ENCODE measurements at places on chromosomes 7 and 10.

- DNase-seq: no peak
Measured at GRCh38 chr10:62130948-62131347, 137.7 kb downstream of the RTKN2 start.

- no peak for DNase-seq
Measured at GRCh38 chr10:77359287-77359691, 278.3 kb downstream of the KCNMA1 start.

DNA sequence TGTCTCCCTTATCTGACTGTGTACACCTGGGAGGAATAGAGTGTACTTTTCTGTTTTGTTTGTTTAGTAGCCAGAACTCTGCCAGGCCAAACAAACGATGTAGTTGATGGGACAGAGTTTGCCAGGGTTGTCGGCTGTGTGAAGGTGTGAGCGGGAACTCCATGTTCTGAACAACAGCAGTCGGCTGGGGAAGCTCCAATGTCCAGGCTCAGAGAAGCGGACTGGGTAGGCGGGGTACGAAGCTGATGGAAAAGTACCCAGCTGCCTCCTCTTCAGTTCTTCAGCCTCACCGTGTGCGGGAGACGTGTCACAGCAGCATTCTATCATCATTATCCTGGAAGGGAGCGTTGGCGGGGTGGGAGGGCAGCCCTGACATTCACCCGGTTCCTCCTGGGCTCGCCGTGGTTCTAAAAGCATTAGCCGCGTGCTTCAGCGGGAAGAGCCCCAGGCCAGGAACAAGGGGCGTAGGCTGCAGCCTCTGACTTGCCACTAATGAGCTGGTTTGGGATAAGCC lies 52.9 kb downstream of the PFKFB3 start:
- no peak for DNase-seq

DNA sequence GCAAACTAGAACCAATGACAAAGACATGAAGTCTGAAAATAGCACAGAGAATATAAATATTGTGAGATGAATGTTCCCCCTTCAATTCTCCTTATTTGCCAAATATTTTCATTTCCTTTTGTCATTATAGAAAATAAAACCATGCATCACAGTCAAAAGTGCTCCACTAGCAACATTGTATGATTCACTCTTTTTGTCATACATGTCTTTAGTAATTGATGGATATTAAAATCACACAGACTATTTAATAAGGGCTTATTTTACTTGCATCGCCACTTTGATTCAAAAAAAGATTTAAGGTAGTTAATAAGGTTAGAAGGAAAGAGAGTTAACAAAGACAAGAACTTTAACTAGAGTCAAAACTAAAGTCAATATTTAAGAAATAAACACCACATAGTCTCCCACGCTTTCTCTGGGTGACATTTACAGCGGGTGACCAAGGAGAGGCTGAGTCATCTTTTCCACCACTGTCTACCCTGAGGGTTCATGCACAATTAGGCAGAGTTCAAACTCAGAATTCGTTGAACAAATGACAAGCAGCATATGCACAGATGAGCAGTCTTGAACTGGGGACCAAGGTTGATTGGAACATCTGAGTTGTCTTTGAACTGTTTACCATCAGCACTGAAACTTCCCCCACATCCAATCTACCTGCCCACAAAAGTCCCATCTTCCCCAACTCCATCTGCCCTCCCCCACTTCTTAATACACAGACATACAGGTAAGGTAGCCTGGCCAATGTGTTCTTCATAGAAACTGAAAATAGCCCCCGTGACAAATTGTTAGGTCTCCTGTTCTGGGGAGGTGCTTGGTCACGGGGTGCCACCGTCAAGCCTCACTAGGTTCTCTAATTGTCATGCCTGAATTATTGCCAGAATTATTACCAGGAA lies 42.5 kb downstream of the C7orf25 start:
- no peak for DNase-seq

DNA sequence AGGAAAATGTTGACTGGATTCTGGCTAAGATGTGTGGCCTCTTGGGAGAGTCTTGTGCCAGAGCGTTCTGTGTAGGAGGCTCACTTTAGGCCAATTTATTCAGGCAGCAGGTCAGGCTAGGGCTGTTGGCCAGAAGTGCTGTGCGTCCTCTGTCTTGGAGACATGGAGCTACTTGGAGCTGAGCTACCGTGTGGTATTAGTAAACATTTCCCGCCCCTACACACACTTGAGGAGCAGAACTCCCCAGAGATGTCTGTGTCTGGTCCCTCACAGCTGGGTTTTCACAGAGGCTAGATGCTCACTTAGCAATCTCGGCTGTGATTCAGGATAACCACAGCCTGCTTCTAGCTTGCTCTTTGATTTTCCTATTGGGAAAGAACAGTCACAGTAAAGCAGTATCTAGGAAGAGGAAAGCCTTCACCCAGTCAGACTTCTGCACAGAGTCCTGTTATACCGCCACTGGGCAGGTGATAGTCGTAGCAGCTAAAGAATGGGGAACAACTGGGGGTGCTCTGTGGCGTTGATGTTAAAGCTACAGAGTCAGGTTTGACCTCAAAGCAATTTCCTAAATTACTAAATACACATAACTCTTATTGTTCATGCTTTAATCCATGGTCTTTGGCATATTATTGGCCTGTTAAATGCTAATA lies 86.7 kb downstream of the MDFIC start:
- DNase-seq: no peak

Data from SW 1271 (cell line).